ENCODE measurements at places on chromosomes 16 and 17.

DNA sequence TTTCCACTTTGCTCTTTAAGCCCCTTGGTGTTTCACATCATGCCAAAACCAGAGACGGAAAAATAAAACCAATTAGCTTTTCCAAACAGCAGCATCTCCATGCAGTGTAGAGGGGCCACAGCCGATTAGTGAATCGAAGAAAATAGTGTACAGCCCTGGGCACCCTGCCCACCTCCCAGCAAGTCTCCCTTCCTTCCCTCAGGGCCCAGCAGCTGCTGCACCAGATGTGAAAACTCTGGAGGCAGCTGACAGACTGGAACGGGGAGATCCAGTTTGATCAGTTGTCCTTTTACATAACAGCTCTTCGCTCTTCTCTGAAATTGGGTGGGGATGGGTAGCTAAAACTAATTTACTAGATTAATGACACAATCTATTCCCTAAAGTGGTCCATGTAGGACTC lies 19.3 kb downstream of the TMEM11 start:
- DNase-seq = no peak

GRCh38 chr17:62675701-62676100 lies 48.2 kb downstream of the MRC2 start:
- no peak for DNase-seq

DNA sequence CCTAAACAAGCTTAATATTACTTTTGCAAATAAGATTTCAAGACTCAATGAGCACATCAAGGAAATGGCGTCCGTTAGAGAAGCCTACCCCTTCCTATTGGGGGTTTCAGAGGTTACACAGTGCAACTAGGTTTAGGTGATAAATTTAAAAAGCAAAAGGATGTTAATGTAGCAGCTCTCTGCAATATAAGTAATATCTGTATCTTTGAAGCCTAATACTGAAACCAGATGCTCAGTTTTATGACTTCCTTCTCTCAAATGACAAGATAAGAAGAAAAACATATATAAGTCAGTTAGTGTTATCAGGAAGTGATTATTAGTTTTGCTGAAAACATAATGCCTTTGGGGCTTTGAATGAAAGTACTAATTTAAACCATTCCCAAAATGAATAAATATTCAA lies 54.3 kb upstream of the MED13 start:
- no peak for DNase-seq

- DNase-seq = no peak
Measured at GRCh38 chr17:36935671-36936454, 1.4 kb upstream of the LHX1 start.

DNA sequence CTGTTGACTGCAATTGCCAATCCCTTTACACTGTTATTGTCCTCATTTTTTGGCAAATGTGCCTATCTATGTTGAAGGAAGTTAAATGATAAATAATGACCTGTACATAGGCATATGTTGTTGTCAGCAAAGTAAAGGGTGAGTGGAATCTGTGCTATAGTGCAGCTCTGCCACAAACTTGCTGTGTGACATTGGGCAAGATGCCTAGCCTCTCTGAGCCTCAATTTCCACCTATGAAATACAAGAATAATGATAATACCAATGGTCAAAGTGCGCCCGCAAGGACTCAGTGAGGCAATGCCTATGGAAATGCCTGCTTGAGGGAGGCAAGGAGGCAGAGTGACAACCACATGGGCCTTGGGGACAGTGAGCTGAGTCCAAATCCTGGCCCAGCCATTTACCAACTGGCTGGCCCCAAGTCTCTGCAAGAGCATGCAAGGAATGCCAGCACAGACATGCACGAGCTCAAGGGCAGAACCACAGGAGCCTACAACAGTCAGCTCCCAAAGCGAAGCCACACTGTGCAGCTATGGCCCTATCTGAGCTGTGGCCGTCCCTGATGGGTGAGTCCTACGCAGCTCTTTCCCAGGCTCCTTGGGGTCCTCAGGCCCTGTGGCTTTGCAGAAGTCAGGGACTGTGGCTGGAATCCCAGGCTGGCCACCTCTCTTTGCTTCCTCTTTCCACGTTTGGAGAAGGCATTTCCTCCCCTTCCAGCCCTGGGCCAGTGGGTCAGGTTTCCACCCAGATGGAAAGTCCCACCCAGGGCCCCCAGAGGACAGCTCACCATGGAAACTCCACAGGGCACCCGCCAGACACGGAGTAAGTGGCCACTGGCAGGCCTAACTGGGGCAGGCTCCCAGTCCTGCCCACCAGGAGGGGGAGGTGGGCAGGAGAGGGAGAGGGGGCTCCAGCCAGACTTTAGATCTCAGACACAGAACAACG lies 82.1 kb downstream of the ZNF423 start:
- DNase-seq = no peak

GRCh38 chr17:72104863-72105234 lies 16.0 kb upstream of the SOX9 start:
- no peak for DNase-seq

- DNase-seq = no peak
Measured at GRCh38 chr17:72501404-72502370, 380.9 kb downstream of the SOX9 start.

- no peak for DNase-seq
Measured at GRCh38 chr16:85317704-85318103, 205.4 kb upstream of the CIBAR2 start.

GRCh38 chr17:44417553-44417952 lies 28.1 kb upstream of the ITGA2B start:
- DNase-seq = no peak

DNA sequence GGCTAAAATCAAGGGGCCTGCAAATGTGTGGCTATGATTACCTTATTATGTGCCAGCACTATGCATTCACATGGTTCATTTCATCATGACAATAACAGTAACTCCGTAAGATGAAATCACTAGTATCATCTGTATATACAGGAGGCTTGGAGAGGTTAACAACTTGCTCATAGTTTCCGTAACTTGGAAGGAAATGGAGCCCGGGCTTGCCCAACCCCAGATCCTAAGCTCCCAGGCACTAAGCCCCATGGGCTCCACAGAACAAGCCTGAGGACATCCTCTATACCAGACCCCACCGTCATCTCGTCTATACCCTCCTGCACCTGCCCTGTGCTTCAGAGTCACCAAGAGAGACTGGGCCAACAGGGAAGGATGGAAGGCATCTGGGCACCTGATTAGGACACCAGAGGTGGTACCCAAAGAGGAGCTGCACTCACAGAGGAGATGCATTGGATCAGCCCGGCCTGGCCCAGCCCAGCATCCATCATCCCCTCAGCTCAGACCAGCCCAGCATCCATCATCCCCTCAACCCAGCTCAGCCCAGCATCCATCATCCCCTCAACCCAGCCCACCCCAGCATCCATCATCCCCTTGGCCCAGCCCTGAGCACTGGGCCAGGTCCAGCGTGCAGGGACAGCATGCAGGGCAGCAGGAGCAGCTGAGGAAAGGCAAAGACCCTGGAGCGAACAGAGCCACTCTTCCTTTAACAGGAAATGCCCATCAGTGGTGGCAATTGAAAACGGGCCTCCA lies 28.5 kb downstream of the NSMCE1 start:
- DNase-seq = no peak

- no peak for DNase-seq
Measured at GRCh38 chr16:2716948-2717347, 3.1 kb downstream of the PRSS27 start.

DNA sequence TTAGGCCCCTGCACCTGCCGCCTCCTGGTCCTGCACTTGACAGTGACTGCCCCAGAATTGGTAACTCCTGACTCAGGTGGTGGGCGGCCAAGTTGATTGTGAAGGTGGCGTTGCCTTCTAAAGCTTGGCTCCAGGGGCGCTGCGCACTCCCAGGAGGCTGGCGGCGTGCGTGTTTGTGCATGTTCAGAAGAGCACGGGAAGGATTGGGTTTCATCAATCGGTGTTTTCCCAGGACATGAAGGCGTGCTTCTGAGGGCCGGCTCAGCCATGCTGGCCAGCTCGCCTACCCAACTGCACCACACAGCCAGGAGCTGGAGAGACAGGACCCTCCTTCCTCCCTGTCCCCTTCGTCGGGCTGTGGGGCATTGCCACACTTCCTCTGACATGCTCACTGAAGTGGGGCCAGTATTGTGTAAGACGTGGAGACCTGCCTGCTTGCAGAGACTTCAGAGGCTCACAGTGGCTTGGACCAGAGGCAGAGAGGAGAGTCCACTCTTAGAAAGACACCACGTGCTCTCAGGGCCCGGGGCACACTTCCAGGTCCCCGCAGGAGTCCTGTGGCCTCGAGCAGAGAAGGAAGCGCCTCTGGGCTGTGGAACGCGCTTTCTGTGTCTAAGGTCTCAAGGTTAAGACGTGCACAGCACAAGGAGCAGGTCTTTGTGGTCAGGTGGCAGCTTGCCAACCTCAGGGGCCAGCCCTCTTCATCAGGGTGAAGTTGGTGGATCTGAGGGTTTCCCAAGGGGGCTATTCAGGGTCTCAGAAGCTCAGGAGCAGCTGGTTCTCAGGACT lies 2.8 kb downstream of the RAB40C start:
- no peak for DNase-seq

DNA sequence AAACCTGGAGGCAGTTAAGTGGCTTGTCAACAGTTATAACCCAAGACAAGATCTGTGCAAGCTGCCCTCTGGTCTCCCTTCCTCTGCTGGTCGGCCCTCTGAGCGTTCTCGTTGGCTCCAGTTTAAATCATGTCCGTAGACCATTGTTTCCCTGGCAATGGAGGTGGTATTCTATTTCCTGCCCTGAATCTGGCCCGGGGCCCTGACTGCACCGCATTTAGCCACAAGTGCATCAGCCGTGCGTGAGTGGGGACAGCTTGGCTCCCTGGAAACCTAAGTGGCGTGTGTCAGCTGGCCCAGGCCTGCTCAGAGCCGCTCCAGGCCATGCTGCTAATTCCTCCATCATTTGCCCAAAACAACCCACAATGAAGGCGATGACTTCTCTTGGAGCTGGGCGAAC lies 15.0 kb upstream of the MYLK3 start:
- no peak for DNase-seq

DNA sequence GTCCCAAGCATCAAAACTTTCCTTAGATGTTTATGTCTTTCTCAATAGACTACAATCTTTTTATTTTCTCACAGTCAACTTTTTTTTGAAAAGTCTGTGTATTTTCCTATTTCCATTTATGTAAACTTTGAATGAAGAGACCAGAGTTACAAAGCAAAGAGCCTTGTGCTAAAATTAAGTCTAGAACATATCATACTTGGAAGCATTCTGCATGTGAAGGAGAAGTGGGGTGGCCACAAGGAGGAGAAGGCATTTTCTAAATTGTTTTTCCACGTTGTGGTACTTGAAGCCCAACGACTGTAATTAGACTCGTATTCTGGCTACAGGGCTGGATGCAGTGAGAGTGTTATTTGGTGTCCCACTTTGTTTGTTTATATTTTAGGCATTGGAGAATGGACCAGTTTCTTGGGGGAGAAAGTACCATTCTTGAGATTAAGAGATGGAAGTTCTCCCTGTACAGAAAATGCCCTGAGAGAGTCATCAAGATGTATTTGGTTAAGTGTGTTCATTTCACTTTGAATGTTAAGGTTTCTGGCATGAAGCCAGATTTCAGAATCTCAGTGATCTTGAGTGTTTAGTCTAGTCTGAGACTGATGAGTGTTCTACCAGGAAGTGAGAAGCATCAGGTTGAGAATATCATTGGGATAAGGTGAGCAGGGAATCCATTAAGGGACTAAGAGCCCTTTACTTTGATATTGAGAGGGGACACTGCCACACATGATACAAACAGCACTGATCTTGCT lies 71.6 kb downstream of the MAP2K6 start:
- DNase-seq = no peak

GRCh38 chr17:21512307-21513011 lies 136.3 kb downstream of the KCNJ12 start:
- DNase-seq = no peak

GRCh38 chr17:43784628-43785101 lies 4.4 kb downstream of the CFAP97D1 start:
- DNase-seq = no peak

- no peak for DNase-seq
Measured at GRCh38 chr16:50368410-50369132, at the start of gene BRD7. TSS of gene BRD7 (minus strand) at chr16:50368988. CDS start at chr16:50368774, 214 bp downstream.

GRCh38 chr17:13329421-13329820 lies 272.3 kb downstream of the HS3ST3A1 start:
- no peak for DNase-seq

DNA sequence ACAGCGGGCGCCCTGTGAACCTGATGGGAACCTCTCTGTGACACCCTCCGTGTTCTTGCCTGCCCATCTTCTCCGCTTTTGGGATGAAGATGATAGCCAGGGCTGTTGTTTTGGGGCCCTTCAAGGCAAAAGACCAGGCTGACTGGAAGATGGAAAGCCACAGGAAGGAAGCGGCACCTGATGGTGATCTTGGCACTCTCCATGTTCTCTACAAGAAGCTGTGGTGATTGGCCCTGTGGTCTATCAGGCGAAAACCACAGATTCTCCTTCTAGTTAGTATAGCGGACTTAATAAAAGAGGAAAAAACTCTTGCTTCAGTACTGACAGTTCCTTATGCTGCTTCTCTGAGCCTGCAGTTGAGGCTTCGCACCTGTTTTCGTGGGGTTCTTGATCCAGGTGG lies 10.5 kb downstream of the CDK5RAP3 start:
- no peak for DNase-seq

DNA sequence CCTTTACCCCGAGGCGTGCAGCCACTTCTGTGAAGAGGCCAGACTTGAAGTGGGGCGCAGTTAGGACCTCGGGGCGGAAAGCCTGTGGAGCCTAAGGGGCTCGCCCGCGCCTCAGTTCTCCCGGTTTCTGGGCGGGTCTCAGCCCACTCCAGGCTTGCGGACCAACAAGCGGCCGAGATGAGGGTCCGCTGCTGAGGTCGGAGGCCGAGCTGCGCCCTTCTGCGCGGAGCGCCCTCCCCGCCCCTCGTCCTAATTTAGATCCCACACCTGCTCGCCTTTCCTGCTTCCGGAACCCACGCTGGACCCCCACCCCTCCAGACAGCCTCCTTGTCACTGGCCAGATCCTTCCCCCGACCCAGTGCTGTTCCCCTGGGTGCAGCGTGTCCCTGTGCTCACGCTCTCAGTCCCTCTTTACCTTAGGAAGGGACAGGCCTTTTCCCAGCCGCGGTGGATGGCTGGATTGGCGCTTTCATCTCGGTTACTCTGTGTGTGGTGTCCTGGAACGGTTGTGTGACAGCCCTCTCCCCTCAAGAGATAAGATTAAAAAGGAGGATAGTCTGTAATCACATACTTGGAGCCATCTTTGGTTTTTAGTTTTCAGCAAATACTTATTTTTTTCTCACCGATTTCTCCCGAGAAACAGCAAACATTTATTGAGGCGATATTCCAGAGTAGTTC lies 933 bp upstream of the ATXN7L3 start:
- DNase-seq = no peak

GRCh38 chr17:45335721-45336120 lies 18.9 kb upstream of the MAP3K14 start:
- no peak for DNase-seq
